Activated naive CD8-positive, alpha-beta T cell treated with anti-CD3 and anti-CD28 coated beads for 36 hours (primary cell): ENCODE measurements at places on chromosomes 2 and 18.
A peak's percentile ranks its signal among the peaks of the same experiment; 100 is the strongest.

- no peaks in the 10 kb centered on the region for H3K36me3 ChIP-seq
- no peak for DNase-seq
- no peak overlapping the region for H3K27ac ChIP-seq
- peaks cover 21% of the 10 kb centered on the region for H3K27me3 ChIP-seq
These were observed 68.8 kb downstream of the MEP1B start for GRCh38 chr18:32258558-32259204.

DNA sequence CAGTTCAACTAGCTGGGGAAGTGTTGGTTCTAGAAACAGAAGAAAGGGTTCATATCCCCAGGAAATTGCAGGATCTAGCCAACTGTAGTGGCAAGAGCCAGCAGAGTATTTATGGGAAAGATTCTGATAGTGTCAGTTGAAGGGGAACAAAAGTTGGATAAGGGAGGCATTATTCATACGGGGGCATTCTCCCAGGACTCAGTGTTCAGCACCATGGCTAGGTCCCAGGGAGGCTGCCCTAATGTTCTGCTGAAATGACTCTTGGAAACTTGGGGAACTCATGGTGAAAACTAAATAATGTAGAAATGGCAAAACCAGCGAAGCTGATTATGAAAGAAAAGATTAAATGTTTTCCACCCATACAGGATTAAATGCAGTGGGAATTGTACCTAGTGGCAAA, 543.7 kb downstream of the TRIB2 start:
- H3K4me1 ChIP-seq: no peaks in the 10 kb centered on the region
- H3K27me3 ChIP-seq: no peaks in the 10 kb centered on the region
- no peak overlapping the region for H3K27ac ChIP-seq
- no peak overlapping the region for H3K4me3 ChIP-seq
- DNase-seq: no peak
- no peaks in the 10 kb centered on the region for H3K36me3 ChIP-seq

- H3K36me3 ChIP-seq: peaks cover 2% of the 10 kb centered on the region
- peaks cover 44% of the 10 kb centered on the region for H3K27me3 ChIP-seq
- peak; percentile 14 for DNase-seq
- H3K4me3 ChIP-seq: peak overlapping the region; percentile 82
- peaks cover 5% of the 10 kb centered on the region for H3K4me1 ChIP-seq
These were observed 925 bp downstream of the SESTD1 start for GRCh38 chr2:179263446-179264367.

DNA sequence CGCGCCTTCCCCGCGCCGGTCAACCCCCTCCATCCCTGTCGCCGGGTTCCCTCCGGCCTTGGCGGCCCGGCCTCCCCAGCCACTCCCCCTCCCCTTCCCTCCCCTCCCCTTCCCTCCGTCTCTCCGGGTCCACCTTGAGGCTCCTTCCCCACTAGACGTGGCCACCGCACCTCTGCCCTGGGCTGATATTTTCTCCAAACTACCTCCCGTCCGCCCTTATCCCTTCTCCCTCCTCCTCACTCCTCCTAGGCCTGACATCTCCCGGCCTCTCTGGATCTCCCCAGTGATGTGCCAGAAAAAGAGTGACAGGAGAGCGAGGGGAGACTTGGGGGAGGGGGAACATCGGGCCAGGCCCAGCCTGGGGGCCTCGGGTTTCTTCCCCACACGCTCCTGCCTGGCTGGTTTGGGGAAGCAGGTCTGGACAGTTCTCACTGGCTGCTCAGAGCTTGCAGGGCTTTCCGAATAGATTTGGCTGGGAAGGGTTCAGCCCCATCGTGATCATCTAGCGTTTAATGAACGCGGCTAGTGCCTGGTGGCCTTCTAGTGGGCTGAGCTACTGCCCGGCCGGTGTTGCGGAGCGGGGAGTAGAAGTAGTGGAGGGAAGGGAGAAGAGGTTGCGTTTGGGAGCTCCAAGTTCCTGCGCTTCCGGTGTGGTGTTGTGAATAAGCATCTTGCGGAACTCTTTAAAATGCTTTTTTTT, 641 bp downstream of the MAPRE3 start:
- H3K4me1 ChIP-seq: peaks cover 14% of the 10 kb centered on the region
- peak overlapping the region; percentile 40 for H3K27ac ChIP-seq
- no peak for DNase-seq
- H3K4me3 ChIP-seq: peak overlapping the region; percentile 78
- peaks cover 21% of the 10 kb centered on the region for H3K27me3 ChIP-seq

DNA sequence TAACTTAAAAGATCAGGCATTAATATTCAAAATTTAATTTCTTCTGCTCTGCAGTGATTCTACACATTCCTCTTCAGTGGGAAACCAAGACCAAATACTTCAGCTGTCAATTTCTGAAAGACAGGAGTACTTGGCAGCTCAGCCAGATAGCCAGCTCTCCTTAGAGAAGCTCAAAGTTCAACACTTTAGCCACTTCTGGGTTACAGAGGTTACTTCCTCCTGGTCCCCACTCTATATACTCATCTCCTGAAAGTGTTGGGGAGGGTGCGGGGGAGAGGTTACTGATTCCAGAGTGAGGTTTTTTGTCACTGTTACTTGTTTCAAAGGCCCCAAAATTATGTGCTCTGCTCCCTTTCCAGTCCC, 4.1 kb downstream of the CYTIP start:
- peaks cover 87% of the 10 kb centered on the region for H3K36me3 ChIP-seq
- H3K27ac ChIP-seq: peak overlapping the region; percentile 97
- DNase-seq: peak; percentile 49
- peaks cover 33% of the 10 kb centered on the region for H3K4me1 ChIP-seq
- peak overlapping the region; percentile 93 for H3K4me3 ChIP-seq
- H3K27me3 ChIP-seq: peaks cover 4% of the 10 kb centered on the region

- H3K27me3 ChIP-seq: peaks cover 10% of the 10 kb centered on the region
- H3K4me3 ChIP-seq: peak overlapping the region; percentile 92
- H3K27ac ChIP-seq: peak overlapping the region; percentile 98
- peaks cover 44% of the 10 kb centered on the region for H3K36me3 ChIP-seq
These were observed 2.7 kb downstream of the XPO1 start for GRCh38 chr2:61535449-61535848.

- no peaks in the 10 kb centered on the region for H3K36me3 ChIP-seq
- H3K4me3 ChIP-seq: no peak overlapping the region
- no peak for DNase-seq
- H3K27me3 ChIP-seq: peaks cover 3% of the 10 kb centered on the region
- H3K27ac ChIP-seq: no peak overlapping the region
- H3K4me1 ChIP-seq: no peaks in the 10 kb centered on the region
These were observed 27.7 kb downstream of the NETO1 start for GRCh38 chr18:72840109-72840508.

DNA sequence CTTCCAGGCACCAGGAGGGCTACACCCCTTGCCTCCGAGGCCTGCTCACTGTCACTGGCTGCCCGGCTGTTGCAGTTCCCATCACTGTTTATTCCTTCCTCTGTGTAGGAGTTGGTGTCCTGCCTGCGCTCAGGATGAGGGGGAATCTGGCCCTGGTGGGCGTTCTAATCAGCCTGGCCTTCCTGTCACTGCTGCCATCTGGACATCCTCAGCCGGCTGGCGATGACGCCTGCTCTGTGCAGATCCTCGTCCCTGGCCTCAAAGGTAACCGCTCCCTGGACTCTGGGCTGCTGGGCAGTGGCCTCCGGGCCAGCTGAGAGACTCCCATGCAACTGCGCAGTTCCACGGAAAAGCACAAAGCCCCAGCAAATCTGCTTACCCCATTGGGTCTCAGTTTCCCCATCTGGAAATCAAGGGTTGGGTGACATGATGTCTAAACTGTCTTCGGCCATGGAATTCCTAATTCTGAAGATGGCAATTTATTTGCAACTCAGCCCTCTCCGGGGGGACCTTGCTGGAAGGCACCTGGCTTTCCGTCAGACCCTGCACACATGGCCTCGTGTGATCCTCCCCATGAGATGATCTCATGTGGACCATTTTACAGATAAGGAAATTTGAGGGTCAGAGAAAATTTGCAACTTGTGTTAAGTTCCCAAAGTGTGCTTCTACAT, 9.4 kb downstream of the COLEC11 start:
- peaks cover 4% of the 10 kb centered on the region for H3K27me3 ChIP-seq
- peaks cover 21% of the 10 kb centered on the region for H3K4me1 ChIP-seq
- DNase-seq: no peak
- H3K4me3 ChIP-seq: no peak overlapping the region
- no peak overlapping the region for H3K27ac ChIP-seq
- H3K36me3 ChIP-seq: no peaks in the 10 kb centered on the region

DNA sequence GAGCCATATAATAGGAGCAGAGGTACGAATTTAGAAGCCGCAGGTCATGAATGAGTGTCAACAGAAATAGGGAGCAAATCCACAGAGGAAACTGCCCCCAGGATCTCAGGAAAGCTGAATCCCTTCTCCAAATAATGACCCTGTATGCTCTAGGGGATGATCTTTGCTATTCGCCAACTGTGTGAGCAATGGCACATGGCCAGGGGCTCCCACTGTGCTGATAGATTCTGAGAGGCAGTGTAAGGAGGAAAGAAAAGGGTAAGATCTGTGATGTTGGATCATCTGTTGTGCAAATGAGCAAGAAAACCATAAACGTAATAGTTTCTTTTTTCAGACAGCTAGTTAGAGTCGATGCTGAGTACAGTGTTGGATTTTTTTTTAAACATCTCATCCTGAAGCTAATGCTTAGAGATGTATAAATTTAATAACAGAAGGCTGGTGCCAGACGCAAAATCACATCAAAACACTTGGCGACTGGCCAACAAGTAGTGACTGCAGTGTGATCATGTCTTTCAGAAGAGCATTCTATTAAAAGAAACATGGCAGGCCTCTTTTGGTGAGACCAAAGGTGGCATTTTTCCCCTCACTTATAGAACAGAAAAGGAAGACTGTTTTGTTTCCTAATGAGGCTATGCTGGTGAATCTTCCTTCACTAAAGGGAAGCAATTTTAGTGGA, 77.4 kb downstream of the ABCA12 start:
- DNase-seq: no peak
- H3K4me3 ChIP-seq: no peak overlapping the region
- H3K27me3 ChIP-seq: no peaks in the 10 kb centered on the region
- no peaks in the 10 kb centered on the region for H3K4me1 ChIP-seq
- H3K27ac ChIP-seq: no peak overlapping the region
- no peaks in the 10 kb centered on the region for H3K36me3 ChIP-seq
